Common myeloid progenitor, CD34-positive (primary cell): ENCODE measurements at places on chromosomes 2 and 18.

DNA sequence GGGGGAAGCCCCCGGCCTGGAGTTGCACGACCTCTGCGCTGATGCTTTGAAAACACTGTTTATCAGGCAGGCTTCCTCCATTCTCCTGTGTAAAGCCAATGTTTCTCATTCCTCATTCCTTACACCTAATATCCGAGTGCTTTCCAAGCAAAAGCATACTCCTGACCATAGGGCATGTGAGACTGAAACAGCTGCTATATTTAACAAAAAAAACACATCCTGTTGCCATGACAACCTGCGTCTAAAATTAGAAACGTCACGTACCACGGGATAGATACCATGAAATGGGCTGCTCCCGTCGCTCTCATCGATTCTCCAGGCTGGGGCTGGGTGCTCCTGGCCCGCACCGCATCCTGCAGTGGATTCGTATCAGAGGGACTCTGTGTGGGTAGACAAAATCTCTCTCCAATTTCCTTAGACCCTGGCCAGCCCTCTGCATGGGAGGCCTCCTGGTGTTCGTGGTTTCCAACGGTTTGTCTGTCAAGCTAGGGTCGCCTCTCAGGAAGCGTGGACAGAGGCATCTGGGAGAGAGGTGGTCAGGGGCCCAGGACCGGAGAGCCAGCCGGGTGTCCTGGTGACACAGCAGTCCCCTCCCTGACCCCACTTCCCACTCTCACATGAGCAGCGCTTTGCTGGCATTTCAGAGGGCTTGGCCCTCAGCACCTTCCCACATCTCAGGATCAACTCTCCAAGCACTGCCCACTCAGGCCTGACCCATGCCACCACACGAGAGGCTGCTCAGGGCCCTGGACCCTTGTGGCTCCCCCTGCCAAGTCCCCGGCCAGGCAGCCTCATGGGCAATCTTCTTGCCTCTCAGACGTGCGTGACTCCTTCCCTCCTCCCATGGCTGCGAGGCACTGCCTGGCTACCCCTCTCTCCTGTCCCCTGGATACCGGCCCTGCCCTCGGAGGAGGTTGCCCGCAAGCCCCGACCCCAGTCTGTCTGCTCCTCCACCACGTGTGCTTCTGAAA lies 268.1 kb downstream of the NDUFA10 start:
- DNase-seq = peak; percentile 76

DNA sequence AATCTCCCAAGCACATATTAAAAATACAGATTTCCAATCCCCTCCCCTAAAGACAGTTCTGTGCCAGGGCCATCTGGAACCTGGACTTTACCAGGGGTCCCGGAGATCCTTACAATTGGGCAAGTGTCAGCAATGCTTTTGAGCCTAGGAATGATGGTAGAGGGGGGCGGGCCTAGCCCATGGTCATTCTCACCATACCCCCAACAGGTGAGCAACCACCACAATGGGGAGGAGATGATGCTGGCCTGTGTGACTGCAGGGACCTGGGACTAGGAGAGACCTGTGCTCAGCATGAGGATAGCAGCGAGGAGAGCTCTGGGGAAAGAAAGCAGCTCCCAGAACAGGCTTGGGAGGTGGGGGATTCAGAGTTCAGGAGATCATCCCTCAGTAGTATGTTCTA lies 13.9 kb upstream of the ASAP2 start:
- no peak for DNase-seq

DNA sequence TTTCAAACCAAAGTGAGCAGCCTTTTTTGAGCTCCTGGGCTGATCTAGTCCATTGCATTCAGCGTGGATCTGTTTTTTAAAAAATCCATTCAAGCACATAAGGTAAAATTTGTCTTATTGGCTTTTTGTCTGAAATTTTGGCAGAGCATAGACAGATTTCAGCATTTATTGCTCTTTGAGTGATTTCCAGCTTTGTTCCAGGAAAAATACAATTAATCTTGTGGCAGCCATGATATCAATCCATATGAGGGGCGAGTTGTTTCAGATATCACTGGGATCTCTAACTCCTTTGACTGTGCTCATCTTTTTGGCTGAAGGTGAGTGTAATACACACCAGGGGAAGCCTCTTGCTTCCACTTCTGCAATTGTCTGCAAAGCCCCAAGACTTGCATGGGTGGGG lies 523.9 kb downstream of the SLC4A3 start:
- DNase-seq = no peak

DNA sequence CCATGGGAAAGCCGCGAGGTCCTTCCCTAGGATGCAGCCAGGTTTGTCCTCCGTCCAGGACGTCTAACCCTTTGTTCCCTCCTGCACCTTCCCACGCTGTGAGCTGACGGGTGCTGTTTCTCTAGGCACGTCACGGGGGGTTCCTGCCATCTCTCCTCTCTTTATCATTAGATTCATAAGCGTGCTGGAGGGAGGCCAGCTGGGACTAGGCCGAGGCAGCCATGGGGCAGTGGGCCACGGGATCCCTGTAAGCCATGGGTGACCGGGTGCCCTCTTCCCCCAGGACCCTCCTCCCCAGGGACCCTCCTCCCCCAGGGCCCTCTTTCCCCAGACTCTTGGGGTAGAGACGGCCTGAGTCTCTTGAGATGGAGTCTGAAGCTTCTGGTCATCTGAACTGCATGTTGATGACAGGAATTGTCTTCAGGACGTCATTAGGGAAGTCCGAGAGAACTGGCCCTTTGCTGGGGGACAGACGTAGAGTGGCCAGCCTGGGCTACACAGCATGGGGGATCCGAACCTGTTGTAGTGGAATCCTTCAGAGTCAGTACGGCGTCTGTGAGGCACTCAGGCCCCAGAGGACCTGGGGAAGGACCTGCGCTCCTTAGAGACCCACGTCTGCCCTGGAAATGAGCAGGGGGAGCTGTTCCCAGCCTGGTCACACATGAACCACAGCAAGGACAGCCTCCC lies 108.1 kb downstream of the TPO start:
- DNase-seq = no peak

DNA sequence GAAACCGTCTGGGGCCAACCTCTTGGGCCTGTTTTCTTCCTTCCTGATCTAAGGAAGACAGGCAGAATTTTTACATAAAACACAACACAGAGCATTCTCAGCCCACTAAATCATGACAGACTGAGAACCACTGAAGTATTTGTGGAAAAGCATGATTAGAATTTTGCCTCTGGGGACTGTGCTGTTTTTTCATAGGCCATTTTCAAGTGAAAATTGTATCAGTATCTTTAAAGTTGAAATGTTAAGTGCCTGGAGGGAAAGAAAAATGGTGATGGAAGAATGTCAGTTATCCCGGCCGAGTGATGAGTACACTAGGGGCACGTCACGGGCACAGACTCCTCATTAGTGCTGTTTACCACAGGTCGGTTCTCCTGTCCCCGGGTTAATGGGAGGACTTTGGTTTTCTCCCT lies 36.9 kb downstream of the EHD3 start:
- DNase-seq = no peak

- DNase-seq = no peak
Observed at GRCh38 chr2:55962915-55963314, 39.3 kb upstream of the EFEMP1 start.

GRCh38 chr2:216504376-216504762 lies 5.7 kb downstream of the RPL37A start:
- DNase-seq = no peak

- no peak for DNase-seq
Observed at GRCh38 chr18:48292229-48292628, 117.0 kb downstream of the ZBTB7C start.

DNA sequence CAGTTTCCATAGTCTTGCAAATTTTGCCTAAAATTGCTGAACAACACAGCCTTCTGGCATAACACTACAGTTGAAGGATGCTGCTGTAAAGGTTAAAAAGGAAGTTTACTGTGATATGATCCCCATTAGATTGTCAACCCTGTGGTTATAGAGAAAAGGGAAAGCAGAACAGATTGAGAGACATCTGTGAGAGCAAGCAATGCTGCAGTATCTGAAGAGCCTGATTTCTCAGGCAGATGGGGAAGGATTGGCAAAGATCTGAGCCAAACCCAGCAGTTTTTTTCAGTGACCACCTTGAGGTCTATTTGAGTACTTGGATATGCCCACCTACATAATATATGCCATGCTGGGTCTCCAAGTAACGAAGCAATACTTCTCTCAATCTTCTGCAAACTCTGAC lies 8.5 kb upstream of the ST8SIA3 start:
- no peak for DNase-seq

- DNase-seq = peak; percentile 5
Observed at GRCh38 chr2:218557941-218558340, 10.2 kb downstream of the USP37 start.

GRCh38 chr18:74268933-74269620 lies 22.7 kb downstream of the CYB5A start:
- no peak for DNase-seq

DNA sequence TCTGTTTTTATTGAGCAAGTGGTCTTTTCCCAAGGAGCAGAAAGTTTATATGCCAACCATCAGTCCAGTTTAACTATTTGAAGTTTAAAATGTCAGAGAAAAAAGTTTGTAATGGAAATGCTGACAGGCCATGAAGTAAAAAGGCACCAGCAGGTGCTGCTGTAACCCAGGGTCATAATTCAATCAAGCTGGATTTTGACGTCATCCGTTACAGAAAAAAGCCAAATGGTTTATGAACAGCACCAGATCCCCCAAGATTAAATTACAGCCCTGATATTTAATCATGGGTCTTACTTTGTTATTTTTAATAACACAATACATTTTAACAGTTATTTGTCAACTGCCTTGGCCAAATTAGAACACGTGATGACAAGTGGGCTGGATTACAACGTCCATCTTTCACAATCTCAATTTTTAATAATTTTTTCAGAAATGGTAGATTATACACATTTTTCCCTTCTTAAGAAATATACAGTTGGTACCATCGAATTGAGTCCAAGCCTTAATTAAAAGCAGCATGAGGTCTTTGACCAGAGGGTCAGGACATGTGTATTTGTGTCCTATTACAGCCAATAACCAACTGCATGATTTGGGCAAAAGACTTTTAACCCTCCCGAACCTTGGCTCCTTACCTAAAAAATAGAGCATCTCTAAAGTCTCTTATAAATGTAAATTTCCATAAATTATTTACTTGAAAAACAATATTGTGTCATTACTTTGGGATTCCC lies 10.0 kb downstream of the TCF4 start:
- DNase-seq = peak; percentile 82

GRCh38 chr2:186431306-186431705 lies 54.8 kb upstream of the ZC3H15 start:
- DNase-seq = no peak

DNA sequence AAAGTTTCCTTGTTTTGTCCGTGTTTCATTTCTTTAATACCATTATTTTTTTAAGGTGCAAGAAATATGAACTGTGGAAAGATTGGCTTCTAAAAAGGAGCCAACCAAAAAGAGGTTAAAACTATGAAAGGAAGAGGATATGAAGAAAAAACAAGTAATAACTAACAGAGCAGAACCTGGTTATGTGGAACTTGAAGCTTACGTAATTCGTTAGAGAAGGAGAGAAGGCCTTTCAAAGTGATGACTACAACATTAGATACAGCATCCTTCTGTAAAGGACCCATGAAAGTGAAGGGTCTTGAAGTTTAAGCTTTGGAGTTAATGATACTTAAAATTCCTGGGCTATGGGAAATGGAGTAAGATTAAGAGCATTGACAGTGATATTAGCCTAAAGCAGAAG lies 84.5 kb downstream of the ANKRD12 start:
- no peak for DNase-seq

GRCh38 chr2:47062681-47063537 lies 92.2 kb downstream of the STPG4 start:
- no peak for DNase-seq

- peak; percentile 22 for DNase-seq
Observed at GRCh38 chr2:236968880-236969534, 116.7 kb upstream of the COPS8 start.

DNA sequence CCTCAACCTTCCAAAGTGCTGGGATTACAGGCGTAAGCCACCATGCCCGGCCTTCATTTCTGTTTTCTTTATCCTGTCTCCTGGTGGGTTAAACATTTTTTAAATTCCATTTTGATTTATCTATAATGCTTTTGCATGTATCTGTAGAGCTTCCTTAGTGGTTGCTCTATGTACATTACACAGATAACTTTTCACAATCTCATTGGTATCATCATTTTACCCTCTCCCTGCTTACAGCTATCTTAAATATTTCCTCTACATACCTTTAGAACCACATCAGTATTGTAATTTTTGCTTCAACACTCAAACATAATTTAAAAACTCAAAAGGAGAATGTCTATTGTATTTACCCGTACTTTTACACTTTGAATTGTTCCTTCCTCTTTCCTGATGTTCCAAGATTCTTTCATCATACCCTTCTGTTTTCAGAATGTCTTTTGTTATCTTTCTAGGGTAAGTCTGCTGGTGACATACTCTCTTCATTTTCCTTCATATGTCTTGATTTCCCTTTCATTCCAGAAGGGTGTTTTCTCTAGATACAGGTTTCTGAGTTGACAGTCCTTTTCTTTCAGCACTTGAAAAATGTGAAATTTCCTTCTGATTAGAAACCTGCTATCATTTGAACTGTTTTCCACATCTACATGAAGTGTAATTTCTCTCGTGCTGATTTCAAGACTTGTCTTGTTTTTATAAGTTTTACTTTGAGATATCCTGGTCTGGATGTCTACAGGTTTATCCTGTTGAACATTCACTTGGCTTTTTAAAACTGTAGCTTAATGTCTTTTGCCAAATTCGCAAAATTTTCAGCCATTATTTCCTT lies 21.9 kb downstream of the PPP3R1 start:
- no peak for DNase-seq

DNA sequence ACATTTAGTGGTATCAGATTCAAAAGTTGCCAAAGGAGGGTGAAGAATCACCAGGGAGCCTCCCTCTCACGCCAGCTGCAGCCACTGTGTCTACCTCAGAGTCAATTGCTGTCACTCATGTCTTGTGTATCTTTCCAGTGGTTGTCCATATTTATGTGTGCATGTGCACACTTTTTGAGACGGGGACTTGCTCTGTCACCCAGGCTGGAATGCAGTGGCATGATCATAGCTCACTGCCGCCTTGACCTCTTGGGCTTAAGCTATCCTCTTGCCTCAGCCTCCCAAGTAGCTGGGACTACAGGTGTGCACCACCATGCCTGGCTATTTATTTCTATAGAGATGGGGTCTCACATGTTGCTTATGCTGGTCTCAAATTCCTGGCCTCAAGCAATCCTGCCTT lies 4.0 kb downstream of the MOCOS start:
- DNase-seq = no peak

- no peak for DNase-seq
Observed at GRCh38 chr2:200320991-200321390, 14.5 kb downstream of the SPATS2L start.

- DNase-seq = peak; percentile 94
Observed at GRCh38 chr18:31942291-31942998, 483 bp downstream of the TRAPPC8 start.
